HT-29 (cell line): ENCODE measurements at places on chromosomes 6 and 20.
A peak's percentile ranks its signal among the peaks of the same experiment; 100 is the strongest.

GRCh38 chr6:298233-299103 is 6.2 kb downstream of the DUSP22 start:
- no peak for DNase-seq

DNA sequence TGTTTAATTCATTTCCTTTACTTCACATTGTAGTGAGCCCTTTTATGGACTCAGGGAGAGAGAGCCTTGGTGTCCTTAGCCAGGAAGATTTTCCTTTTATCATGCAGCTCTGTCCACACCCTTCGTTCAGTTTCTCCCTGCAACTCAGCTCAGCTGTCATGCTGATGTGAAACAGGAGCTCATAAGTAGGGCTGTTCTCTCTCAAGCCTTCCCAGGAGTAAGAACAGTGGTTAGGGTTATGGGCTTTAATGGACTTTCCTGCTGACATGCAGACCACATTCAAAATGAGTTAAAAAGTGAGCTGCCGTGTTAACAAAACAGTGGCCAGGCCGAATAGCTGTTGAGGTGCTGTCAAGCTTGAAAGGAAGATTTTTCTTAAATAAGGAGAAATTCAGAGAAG is 104.1 kb downstream of the BCKDHB start:
- DNase-seq = no peak

GRCh38 chr6:33288921-33289783 is at the start of the genes PFDN6 and WDR46:
Gene PFDN6 (plus strand): TSS chr6:33289601. CDS start chr6:33289857, 256 bp downstream.
Gene WDR46 (minus strand): TSS chr6:33289239. CDS start chr6:33289170, 69 bp downstream.
- DNase-seq = peak; percentile 89

DNA sequence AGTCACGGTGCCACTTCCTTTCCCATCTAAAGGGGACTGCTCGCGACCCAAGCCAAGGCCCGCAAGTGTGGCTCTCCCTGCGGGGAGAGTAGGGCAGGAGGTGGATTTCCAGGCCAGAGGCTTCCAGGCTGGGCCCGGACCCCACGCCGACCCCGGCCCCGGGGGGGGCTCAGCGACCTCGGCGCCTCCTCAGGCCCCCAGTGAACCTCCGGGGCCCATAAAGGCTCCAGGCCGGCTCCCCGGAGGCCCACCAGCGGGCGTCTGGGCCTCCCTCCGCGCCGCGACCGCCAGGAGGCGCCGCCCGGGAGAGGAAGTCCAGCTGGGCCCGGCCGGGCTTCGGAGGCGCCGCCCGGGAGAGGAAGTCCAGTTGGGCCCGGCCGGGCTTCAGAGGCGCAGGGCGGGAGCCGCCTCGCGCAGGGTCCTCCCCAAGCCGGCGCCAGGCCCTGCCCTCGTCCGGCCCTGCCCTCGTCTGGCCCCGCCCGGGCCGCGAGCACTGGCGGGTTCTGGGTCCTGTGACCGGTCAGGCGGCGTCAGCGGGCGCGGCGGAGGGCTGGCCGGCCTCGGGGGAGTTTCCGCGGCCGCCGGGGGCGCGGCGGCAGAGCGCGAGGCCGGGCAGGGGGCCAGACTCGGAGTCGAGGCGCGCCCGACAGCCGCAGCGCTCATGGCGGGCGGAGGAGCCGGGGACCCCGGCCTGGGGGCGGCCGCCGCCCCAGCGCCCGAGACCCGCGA is at the start of gene RAB32:
Gene RAB32, plus strand, starts transcription at position 623 of the 729 bp plus-strand sequence. Its CDS starts 39 bp downstream, at position 662.
- peak; percentile 82 for DNase-seq

DNA sequence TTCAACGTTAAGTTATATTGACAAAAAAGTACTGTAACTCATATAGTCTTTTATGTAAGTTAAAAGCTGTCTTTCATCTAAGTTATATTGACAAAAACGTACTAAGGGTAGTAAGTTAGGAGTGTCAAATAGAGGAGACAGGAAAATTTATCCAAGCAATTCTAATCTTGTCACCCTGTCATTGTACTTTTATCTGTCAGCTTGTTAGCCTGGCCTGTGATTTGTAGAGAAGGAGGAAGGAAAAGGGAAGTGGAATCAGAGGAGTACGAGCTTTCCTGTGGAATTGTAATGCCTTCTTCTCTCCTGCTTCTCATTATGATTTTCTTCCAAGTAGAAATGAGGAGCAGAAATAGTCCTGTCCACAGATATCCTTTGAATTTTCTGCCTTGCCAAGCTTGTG is 18.8 kb downstream of the KCTD20 start:
- no peak for DNase-seq

DNA sequence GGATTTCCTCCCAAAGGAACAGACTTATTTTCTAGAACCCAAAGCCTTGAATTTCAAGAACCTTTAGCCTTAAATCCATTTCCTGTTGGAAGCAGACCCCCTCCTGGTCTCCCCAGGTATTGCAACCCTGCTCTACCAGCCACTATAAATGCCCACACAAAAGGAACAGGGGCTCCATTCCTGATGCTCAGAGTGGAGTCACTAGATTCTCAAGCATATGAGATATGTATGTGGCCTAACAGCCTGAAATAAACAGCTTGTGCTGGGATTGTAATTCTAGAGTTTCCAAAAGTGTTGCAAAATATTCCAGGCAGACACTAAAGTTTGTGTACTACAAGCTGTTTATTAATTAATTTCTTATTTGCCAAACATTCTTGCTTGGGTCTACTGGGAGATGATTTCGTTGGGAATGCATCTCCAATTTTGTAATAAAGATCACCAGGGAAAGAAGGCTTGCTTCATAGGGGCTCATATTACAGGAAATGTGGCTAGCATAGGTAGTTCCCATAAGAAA is 44.8 kb downstream of the RIPOR3 start:
- no peak for DNase-seq

DNA sequence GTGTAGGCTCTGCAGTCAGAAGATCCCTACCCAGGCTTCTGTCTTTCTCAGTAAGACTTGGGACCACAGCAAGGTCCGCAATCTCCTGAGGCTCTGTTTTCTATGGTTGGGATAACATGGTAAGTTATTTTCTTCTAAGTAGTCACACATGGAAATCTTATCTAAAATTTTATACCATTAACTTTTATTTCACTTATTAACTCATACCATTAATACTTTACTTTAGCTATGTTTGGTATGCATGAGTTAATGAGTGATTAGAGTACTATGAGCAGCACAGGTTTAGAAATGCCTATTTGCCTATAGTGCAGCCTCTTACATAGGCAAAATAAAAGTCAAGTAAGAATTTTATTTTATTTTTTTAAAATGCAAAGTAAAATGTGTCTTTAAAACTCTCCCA is 27.2 kb downstream of the GINM1 start:
- DNase-seq = no peak

DNA sequence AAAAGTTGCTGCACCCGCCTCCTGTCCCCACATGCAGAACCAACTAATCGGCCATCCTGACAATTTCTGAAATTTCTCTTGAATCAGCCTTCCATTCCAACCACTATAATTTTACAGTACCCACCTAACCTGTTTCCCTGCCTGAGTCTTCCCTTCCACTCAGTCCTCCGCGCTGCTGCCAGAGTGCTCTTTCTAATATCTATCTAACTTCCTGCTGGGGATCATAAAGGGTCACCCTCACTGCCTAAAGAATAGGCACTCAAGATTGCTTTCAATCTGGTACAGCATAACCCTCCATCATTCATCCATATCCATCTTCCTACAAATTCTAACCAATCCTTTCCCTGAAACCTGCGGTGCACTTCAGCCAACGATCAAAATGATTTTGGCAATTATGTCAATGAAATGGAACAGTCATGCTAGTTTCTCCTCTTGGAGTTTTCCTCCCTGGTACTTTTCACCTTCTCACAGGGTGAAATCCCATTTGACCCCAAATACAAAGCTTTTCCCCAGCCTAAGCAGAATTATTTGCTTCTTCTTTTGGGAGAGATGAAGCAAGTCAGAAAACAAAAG is 117.5 kb upstream of the BEND6 start:
- DNase-seq = no peak

- no peak for DNase-seq
Measured at GRCh38 chr20:36653456-36653855, 7.5 kb upstream of the SLA2 start.

DNA sequence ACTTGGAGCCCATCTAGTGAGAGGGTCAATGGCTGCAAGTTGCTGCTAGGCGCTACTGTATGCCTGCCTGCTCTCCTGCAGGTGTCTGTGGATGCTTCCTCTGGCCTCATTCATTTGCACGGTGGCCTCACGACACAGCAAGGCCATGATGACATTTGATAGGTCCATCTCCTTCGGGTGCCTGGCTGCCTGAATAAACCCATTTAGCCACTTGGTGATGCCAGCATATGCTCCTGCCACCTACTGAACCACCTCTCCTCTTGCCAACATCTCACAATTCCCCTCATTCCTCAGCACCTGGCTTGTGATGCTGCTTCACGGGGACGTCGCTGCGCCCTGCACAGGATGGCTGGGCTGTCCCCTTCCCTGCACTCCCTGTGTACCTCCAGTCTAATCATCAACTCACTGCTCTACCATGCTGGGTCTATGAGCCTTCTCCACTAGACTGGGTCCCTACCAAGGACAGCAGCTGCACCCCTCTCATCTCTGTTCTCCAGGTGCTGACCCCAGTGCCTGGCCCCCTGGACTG is 51.1 kb downstream of the AGPAT4 start:
- no peak for DNase-seq

- no peak for DNase-seq
Measured at GRCh38 chr6:165880686-165881085, 217.6 kb upstream of the PDE10A start.

- no peak for DNase-seq
Measured at GRCh38 chr6:6460416-6460815, 128.1 kb upstream of the LY86 start.

DNA sequence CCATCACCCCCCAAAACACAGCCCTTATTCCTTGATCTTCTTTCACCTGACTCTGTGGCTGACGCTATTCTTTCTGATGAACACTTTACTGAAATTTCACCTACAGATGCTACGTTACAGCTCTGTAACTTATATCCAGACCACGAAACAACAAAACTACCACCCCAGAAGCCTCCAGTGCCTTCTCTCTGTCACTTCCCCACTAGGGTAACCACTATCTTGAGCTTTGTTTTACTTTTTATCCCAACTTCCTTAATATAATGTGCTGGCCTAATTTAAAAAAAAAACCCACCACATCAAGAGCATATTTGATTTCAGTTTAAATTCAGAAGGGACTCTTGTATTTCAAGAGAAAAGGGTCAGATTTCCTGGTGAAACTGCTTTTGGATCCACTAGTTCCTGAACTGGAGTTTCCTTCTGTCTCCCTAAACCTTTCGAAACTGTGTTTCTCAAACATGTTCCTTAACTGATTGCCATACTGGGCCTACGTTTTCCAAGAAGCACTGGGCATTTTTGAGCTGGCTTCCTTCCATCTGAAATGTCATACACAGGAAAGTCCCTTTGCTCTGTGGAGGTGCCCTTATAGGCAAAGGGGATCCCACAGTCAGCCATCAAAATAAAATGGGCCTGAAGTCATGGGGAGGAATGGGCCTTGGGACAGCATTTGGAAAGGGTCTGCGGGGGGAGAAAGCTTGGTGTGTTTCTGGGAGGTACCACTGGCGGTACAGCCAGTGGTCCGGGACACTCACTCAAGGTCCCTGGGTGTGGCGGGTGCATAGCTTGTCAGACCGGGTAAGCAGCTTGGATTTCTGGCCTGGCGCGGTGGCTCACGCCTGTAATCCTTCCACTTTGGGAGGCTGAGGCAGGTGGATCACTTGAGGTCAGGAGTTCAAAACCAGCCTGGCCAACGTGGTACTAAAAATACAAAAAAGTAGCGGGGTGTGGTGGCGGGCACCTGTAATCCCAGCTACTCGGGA is 25.8 kb upstream of the RTF2 start:
- DNase-seq = no peak

GRCh38 chr6:38176797-38177751 is 357.5 kb downstream of the ZFAND3 start:
- no peak for DNase-seq

DNA sequence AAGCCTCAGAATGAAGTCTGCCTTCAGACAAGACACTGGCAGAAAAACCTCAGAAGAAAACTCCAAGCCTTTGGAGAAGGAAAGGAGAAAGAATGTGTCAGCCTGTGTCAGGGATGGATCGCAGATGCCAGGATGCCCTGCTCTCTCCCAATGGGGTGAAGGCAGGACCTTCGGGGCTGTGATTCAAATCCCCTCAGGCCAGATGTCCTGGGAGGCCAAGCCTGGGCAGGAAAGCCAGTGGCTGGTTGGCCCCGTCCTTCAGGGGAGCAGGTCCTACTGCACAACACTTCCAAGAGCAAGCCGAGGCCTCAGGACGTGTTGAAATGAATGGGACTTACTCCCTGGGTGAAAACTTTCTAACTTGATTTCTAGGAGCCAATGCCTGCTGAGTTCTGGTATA is 36.5 kb downstream of the GJA10 start:
- no peak for DNase-seq

DNA sequence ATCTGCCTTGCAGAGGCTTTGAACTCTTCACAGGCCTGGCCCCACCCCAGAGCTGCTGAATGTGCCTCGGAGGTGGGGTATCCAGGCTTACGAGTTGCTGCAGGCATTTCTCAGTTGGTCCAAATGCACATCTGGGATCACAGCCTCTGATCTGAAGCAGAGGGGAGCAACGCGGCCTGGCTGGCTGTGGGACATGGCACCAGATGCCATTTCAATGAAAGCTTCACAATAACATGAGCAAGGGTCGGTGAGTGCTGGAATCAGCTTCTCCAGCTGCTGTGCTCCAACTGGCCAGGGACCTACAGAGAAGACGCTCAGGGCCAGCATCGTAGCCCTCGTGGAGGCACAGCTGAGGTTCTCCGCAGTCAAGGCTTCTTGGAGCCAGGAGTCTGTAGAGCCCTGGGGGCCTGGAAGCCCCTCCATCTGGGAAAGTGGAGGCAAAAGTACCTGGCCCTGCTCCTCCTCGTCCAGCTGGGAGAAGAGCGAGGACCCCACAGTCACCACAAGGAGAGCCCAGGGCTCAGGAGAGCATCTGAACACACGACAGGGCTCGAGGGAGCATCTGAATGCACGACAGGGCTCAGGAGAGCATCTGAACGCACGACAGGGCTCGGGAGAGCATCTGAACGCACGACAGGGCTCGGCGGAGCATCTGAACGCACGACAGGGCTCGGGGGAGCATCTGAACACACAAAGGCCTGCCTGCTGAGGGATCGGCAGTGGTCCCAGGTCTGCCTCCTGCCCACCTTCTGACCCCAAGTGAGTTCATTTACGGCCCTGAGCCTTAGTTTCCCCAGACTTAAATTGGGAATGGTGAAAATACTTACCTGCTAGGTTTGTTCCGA is 165.2 kb downstream of the DLL1 start:
- no peak for DNase-seq

- DNase-seq = no peak
Measured at GRCh38 chr6:24761193-24761835, 13.4 kb upstream of the GMNN start.

DNA sequence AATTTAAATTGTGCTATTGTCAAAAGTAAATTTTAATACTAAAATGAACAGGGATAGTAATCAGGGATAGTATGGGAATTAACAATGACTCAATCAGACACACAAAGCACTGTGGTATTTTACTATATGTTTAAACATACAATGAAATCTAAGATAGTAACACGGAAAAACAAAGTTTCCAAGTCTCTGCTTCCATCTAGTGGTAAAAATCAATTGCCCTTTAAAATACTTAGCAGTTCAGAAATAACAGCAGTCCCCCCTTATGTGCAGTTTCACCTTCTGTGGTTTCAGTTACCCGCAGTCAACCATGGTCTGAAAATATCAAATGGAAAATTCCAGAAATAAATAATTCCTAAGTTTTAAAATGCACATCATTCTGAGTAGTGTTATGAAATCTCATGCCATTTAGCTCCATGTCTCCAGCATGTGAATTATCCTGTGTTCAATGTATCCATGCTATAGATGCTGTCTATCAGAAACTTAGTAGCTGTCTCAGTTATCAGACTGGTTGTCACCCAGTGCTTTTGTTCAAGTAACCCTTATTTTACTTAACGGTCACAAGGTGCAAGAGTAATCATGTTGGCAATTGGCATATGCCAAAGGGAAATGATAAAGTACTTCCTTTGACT is 58.5 kb downstream of the AHI1 start:
- DNase-seq = peak; percentile 75
